GM13976 (cell line): ENCODE measurements at places on chromosomes 1 and 21.

- no peak for DNase-seq
These were observed 37.6 kb downstream of the DIPK1A start for GRCh38 chr1:92923664-92924063.

DNA sequence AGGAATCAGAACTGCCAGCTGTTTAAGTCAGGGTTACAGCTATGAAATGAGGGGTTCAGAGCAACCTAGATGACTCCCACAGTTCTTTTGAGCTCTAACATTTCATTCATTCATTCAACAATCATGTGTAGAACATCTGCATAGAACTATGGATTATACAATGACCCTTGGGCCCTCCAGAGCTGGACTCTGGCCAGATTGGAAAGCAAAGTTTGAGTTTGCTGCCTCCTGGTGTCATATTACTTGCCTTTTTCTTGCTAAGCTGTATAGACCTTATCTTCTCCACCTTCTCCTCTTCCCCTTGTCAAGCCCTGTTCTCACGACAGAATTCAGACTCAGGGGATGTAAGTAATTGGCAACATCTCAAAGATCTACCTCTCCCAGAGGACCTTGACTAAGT is 4.0 kb downstream of the CASQ2 start:
- no peak for DNase-seq

DNA sequence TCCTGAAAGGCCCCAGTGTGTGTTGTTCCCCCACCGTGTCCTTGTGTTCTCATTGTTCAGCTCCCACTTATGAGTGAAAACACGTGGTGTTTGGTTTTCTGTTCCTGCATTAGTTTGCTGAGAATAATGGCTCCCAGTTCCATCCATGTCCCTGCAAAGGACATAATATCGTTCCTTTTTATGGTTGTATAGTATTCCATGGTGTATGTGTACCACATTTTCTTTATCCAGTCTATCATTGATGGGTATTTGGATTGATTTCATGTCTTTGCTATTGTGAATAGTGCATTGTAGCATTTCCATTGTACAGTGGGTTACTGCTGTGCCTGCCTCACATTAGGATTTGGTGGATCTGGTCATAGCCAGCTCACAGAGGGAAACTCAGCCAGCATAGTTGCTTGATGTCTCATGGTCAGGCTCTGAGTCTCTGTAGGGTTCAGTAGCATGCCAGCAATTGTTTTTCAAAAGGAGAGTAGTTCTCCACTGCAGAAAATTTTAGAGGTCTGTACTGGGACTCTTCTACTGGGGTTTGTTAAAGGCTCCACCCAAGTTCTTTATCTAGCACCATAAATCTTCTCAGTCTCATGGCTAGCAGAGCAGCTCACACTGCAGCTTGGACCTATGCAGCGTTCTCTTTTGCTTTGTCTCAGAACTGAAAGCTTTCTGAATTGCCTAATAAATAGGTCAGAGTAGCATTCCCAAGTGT is 41.0 kb downstream of the RUNX3 start:
- no peak for DNase-seq

DNA sequence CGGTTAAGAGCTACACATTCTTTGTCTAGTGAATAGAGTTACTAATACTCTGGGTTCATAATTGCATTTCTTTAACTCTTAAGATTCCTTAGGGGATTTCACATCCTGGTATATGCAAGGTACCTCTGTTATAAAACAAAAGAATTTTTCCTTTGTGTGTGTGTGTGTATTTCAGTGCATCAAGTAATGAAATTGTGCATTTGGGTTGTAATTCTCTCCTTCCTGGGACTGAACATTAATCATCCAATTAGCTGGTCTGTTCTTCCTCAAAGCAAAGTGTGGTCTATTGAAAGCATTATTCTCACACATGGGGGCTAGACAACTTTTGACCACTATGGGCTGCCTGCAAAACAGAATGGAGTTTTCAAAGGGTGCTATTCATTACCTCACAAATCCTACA is 74.0 kb downstream of the ZC3H11B start:
- DNase-seq: no peak

DNA sequence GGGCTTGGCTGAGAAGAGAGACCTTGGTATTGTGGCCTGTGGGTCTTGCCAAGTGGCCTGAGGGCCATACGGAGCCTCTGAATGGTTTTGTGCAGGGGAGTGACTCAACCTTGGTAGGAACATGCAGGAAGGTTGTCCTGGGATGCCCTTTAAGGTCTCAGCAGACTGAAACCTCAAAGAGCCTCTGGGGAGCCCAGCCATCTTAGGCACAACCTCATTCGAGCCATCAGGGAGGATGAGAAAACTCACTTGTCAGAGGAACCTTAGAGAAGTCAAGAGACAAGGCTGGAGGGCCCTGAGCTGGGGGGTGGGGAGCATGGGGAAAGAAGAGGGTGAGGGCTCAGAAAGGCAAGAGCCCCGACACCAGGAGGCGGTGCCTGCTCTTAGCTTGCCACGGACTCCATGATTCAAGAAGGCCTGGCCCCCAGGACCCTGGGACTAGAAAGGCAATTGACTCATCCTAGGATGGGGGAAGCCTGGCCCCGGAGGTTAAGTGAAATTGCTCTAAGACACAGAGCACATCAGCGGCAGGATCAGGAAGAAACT is 13.0 kb downstream of the IFI6 start:
- peak; percentile 49 for DNase-seq

GRCh38 chr1:55230659-55231058 is 15.5 kb upstream of the USP24 start:
- no peak for DNase-seq

- peak; percentile 88 for DNase-seq
These were observed 196.8 kb upstream of the LMO4 start for GRCh38 chr1:87131809-87132283.

- no peak for DNase-seq
These were observed 51.7 kb downstream of the SLC16A1 start for GRCh38 chr1:112904071-112904830.

GRCh38 chr1:26190373-26190987 is at the start of gene CATSPER4:
TSS of gene CATSPER4 (plus strand) at chr1:26190602. CDS start at chr1:26190628, 26 bp downstream.
- no peak for DNase-seq

GRCh38 chr1:53319296-53320101 is 8.4 kb downstream of the LRP8 start:
- no peak for DNase-seq

GRCh38 chr1:93995837-93996536 is 86.8 kb upstream of the GCLM start:
- DNase-seq: no peak

GRCh38 chr1:205273551-205273982 is 45.8 kb downstream of the TMCC2 start:
- peak; percentile 92 for DNase-seq

DNA sequence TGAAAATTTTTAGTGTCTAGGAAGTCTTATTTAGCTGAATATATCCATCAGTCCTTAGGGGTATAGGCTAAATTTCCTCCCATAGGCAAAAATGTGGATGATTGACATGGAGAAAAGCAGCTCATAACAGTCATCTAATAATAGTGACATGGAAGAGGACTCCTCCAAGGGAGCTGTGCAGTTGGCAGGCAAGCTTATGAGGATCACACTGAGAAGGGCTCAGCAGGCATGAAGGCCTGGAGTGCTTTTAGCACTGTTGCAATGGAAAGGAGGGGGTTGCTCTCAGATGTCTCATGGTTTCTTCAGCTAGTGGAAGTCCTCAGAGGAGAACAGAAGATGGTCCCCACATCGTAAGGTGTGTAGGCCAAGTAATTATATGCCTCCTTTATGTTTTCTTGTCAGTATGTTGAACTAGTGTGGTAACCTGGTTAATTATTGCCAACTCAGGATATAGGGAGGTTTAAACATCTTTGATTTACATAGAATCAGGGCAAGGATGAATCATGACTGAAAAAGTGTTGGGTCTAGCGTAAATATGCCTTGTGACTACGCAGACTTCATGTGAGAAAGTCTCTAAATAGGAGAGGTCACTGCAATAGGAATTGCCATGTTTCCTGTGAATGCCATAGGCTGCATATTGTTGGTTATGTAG is 18.9 kb downstream of the VN1R5 start:
- DNase-seq: no peak
